ENCODE measurements at places on chromosomes 16 and 17. TPM values are rescaled to one million over a fixed set of nuclear protein-coding genes. Genes with fewer than 3 reads are reported as not detected.
A peak's percentile ranks its signal among the peaks of the same experiment; 100 is the strongest.

- DNase-seq: no peak
Measured at GRCh38 chr16:53947642-53948041, 243.7 kb downstream of the FTO start.

Gene HIC1
- 32.0 TPM for total RNA-seq

DNA sequence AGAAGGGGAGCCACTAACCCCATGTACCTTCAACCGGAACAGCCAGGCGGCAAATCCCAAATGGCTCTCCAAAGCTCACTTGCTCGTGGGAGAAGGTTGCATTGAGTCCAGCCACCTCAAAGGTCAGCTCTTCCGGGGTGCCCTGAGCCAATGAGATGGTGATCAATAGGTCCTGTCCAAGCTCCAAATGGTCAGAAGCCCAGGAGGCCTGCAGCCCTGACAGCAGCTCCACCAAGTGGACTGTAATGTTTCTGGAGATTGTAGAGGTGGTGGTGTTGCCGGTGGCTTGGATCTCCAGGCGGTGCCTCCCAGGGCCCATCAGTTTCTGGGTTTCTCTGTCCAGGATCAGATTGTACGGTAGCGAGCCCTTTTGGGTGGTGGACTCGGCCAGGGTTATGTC lies 39.9 kb upstream of the BCO1 start:
- no peak for DNase-seq

DNA sequence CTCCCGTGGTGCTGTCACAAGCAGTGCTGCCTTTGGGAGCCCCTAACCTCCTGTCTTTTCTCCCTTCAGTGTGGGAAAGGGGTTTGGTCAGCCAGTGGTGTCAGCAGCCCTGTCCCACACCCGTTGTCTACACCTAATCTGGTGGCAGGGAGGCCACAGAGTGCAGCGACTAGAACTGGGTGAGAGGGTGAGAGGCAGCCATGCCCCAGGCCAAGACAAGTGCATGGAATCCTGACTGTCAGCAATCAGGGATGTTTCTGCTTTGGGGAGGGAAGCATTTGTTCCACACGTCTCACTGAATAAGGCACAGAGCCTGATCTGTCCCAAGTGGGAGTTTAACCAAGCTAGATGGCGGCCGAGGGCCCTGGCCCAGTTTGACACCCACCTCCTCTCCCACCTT lies 1.4 kb upstream of the ZNF267 start:
- DNase-seq: no peak

- peak; percentile 76 for DNase-seq
Measured at GRCh38 chr17:82767041-82767754, 15.3 kb downstream of the TBCD start.

DNA sequence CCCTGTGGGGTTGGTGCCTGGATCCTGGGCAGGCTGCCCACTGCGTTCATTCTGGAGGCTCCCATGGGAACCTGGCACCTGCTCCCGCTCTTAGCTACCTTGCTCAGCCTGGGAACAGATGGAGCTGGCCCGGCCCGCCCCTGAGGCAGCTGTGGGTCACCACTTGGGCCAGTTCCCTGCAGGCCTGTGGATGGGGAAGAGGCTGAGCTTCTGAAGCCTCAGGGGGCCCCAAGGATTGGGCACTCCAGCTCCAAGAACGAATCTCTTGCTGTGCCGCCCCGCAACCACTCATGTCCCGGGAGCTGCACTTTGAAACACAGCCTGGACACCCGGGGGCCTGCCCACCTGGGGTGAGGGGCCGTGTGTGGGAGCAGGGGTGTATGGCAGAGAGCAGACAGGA lies 37.7 kb downstream of the BAHCC1 start:
- DNase-seq: no peak

DNA sequence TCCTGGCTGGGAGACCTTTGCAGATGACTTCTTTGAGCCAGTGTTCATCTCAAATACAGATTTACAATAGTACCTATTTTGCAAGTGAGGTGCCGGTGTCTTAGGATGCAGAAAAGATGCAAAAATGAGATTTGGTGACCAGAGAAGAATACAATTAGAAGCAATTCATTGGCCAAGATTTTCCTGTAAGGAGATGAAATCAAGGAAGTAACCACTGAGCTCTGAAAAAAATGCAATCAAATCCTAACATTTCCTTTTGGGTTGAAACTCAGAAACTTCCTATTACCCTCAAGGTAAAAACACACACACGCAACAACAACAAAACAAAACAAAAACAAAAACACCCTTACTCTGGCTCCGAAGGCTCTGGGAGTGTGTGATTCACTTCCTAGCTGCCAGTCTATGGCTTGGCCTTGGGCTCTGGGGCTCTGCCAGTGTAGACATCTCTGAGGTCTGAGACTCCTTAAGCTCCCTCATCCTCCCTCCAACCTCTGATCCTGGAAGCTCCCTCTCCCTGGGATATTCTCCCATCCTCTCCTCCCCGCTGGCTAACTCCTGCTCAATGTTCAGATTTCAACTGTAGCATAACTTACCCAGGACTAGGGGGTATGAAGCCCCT lies 16.8 kb upstream of the MT4 start:
- peak; percentile 13 for DNase-seq

DNA sequence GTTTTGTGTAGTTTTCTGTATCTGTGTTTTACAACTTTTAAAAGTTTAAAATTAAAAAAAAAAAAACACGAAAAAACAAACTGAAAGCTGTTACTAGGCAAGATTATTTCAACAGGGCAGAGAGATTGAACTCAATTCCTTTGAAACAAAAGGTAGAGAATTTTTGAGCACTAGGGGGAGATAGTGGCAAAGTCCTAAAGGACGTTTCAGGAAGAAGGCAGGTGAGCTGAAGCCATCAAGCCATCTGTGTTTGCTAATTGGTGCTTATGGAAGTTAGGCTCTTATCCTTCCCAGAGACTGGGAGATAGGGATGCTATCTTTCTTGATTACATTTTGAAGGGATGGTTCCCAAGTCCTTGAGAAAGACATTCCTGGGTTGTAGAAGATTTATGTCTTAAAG lies 70.6 kb upstream of the CLEC3A start:
- DNase-seq: peak; percentile 27

DNA sequence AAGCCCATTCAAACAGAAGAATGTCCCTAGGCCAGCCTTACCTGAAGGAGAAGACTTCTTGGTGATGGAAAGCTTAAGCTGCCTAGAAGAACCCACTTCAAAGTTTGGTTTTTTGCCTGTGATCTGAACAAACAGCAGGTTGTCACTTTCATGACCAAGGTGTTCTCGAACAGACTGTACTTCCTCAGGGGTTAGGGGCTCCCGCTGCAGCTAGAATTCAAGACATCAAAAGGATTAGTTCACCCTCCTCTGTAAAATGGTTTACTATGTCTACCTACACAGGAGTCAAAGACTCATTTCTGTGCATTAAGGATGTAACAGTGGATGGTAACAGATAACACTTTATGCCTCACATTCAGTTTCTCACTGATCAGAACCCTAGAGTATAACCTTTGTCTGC lies 13.2 kb downstream of the CIAPIN1 start:
- no peak for DNase-seq

Gene AARS1
- 148 TPM for total RNA-seq

DNA sequence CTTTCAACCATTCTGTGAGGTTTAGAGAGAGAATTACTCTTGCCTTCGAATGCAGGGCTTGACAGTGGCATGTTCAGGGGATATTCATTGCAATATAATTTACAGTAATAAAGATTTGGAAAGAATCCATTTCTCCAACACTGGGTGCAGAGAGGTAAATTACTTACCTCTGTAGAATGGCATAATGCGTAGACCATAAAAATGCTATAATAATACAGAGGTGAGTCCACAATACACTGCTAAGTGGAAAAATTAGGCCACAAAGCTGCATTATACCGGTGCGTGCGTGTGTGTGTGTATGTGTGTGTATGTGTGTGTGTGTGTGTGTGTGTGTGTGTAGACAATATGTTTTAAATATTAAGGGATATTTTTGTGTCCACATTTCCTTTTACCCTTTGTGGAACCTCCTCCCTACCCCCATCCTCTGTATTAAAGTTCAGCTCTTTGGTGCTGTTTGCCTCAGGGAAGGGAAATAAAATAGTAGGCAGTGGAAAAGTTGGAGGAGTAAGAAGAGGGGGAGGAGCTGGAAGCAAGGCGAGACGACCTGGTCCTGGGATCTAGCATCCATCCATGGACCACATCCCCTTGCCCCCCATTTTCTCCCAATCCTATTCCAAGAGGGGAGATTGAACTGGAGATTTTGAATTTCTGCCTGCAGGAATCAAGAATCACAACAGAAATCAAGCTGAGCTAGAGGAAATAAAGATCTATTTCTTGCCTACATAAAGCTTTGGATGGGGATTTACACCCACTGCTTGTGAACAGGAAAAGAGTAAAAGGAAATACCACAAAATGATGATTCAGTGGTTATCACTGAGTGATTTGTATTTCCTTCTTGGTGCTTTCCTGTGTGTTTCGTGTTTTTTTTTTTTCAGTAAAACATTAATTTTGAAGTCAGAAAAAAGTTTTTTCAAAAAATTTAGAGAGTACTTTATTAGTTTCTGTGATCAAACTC lies 124.8 kb downstream of the RGS9 start:
- peak; percentile 79 for DNase-seq

GRCh38 chr16:67104845-67105244 lies 4.9 kb upstream of the PHAF1 start:
- no peak for DNase-seq

GRCh38 chr16:13913374-13914292 lies 6.3 kb upstream of the ERCC4 start:
- DNase-seq: no peak

DNA sequence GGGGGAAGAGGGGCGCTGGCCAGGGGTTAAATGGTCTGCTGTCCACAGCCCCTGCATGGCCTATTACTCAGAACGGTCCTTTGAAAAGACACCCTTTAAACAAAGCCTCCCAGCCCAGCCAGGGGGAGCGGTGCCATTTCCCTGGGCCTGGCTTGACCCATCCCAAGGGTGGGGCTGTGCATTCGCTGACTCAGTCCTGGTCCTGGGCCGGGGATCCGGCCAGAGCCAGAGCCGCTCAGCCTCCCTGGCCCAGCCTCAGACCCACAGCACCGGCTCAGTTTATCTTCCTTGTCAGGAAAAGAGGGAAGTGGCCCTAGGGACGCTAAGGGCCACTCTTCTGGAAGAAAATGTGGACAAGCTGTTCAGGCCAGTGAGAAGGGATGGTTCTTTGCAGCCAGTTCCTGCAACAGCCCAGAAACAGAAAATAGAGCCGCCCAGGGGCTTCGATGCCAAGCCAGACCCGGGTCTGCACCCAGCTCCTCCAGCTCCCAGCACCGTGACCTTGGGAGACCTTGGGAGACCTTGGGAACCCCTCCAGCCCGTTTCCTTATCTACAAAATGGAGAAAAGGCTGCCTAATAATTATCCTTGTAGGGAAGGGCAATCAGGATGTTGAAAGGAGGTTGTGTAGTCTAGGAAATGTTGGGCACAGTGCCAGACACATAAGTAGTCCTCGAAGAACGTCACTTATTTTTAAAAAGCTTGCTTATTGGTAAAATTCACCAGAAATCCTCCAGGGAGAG lies 82.5 kb downstream of the ZDHHC7 start:
- DNase-seq: no peak

DNA sequence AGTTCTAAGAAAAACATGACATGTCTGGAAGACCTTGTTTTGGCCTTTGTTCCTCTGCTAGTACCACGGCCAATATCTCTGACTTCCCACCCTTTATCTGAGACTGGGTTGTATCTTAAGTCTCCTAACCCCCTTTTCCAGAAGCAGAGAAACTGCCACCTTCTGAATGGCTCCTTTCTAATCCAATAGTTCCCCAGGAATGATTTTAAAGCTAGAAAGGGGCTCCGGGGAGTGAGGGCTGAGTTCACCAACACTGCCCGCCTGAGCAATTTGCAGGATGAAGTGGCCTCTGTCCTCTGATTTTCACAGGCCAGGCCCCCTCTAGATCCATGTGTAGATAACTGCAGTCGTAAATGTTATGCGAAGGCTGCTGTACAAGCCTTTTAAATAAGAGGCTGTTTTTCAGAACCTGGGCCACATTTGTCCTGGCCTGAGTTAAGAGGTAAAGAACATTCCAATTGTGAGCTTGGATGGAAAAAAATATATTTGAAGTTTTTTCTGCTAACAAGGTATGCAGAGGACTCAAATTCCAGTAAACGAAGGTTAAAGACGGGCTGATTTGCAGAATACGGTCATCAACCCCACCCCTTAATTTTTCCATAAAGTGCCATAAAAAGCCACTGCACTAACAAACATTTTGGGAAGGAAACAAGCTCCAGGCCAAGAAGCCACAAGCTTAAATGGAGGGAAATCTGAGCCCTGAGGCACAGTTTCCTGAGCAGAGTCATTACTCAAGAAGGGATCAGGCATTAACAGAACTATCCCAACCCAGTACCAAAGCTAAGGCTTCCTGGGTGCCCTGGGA lies 117.0 kb upstream of the MAF start:
- no peak for DNase-seq

DNA sequence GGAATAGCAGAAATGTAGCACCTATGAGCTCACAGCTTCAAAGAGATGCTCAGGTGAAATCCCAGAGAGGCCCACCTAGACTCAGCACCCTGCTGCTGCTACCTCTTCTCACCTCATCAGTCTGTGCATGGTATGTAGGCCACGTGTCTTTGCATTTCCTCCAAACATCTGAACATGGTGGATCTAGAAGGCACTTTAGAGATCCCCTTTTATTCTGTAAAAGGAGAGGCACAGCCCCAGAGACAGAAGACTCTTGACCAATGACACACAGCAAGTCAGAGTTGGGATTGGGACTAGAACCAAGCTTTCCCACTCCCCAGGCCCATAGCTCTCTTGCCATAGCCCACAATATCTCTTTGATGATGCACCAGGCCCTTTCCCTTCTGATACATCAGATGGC lies 19.4 kb upstream of the NKD1 start:
- no peak for DNase-seq

DNA sequence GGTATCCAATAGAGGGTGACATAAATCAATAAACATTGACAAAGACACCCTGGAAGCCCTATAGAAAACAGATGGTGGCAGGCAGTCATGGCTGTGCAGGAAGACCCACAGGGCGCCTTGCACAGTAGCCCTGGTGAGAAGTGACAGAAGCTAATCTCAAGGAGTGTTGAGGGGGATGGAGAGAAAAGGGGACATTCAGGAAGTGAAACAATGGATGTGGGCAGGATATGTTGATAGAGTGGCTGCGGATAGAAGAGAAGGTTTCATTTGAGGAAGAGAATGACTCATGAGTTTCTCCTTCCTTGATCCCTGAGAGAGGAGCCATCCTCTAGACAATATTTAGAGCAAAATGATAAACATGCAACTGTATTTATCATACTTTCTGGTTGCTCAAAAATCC lies 468.8 kb upstream of the HSBP1 start:
- peak; percentile 86 for DNase-seq

Gene SLC4A1
- total RNA-seq: not detected

DNA sequence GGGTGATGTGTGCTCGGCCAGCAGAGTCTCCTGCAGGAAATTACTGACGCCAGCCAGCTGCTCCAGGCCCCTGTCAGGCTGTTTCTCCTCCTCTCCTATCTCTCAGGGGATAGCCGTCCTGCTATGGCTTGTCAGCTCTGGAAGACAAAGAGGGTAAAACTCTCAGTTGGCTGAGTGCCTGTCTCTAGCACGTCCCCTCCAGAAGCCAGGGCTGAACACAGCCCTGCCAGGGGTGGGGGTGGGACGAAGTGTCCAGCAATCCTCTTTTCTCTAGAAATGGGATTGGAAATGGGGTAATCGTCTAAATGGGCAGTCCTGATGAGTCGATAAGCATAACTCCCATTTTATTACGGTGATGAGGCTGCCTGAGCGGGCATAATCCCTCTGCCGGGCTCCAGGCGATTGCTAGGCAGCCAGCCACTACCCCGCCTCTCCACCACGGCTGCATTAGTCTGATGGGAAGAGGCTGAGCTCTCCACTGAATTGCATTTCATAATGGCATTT lies 89.1 kb upstream of the GNAO1 start:
- no peak for DNase-seq

Gene ARHGAP44
- 0.22 TPM for total RNA-seq
